CD4-positive, alpha-beta T cell treated with Interleukin-10 for 1 hour (primary cell): ENCODE measurements at places on chromosomes 3 and 15.

GRCh38 chr3:42169579-42170120 is 78.5 kb downstream of the TRAK1 start:
- no peak for DNase-seq

- no peak for DNase-seq
Observed at GRCh38 chr15:57098896-57099295, 180.5 kb downstream of the TCF12 start.

- DNase-seq = no peak
Observed at GRCh38 chr3:72582211-72582878, 265.9 kb downstream of the SHQ1 start.

GRCh38 chr3:186382217-186382885 is 20.3 kb upstream of the DGKG start:
- DNase-seq = no peak

- no peak for DNase-seq
Observed at GRCh38 chr15:47349179-47349578, 368.1 kb upstream of the SEMA6D start.

GRCh38 chr3:17969985-17970568 is 227.6 kb upstream of the TBC1D5 start:
- no peak for DNase-seq

GRCh38 chr3:39019299-39019698 is 32.4 kb downstream of the SCN11A start:
- no peak for DNase-seq
